BJ (cell line): ENCODE measurements at places on chromosomes 13 and 19.
A peak's percentile ranks its signal among the peaks of the same experiment; 100 is the strongest.

DNA sequence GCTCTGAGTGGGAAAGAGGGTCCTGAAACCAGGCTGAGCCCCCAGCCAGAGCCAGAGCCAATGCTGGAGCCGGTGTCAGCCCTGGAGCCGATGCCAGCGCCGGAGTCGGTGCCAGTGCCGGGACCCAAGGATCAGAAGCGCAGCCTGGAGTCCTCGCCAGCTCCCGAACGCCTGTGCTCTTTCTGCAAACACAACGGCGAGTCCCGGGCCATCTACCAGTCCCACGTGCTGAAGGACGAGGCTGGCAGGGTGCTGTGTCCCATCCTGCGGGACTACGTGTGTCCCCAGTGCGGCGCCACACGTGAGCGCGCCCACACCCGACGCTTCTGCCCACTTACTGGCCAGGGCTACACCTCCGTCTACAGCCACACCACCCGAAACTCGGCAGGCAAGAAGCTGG lies 369 bp downstream of the NANOS3 start:
- DNase-seq = no peak

DNA sequence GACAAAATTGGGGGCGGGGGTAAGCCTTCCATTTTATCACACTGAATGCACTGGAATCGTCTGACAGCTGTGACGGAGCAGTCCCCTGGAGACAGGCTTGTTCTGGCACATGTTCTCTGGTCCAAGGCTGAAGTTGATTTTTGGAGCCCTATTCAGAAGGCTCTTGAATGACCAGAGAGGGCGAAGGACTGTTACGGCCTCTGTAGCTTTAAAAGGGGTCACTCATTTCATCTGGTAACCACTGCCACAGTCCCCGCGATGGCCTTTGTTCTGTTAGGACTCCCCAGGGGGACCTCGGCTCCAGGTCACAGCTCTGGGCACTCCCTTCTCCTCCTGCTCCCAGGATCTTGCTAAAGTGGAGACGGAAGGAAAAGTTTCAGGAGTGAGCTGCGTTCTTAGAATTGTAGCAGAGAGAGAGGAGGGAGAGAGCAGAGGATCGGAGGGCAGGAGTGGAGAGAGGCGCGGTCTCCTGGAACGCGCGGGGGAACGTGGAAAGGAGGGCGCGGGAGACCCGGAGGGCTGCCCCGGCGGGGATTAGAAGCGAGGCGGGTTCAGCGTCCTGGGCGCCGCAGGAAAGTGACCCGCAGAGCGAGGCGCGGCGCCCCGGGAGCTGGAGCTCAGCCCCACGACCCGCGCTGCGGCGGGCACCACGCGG lies 134.3 kb upstream of the MYO16 start:
- DNase-seq = no peak

GRCh38 chr19:17112700-17113099 lies 37.1 kb downstream of the MYO9B start:
- DNase-seq = no peak

GRCh38 chr19:38691938-38692457 lies 44.5 kb downstream of the ACTN4 start:
- peak; percentile 88 for DNase-seq

DNA sequence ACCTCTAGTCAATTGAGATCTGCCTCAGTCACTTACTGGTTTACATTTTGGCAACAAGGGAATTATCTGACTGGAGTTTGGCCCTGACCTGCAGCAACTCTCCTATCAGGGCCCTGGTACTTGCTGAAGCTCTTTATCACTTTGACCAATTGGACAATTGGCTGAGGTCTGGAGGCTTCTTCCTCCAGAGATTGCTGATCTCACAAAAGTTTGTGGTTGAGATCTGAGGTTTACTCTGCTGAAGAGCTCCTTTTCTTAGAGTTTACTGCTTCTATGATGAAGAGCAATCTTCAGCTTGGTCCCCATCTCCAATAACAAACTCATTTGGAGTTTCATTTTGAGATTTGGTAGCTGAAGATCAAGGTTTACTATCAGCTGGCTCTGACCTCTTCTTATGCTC lies 276.9 kb upstream of the SGCG start:
- no peak for DNase-seq

GRCh38 chr19:41919948-41920712 lies 8.1 kb downstream of the ERFL start:
- no peak for DNase-seq

- DNase-seq = no peak
These were observed 325.0 kb downstream of the DNAJC15 start for GRCh38 chr13:43348397-43348796.

GRCh38 chr13:66492479-66492878 lies 737.7 kb downstream of the PCDH9 start:
- no peak for DNase-seq

- no peak for DNase-seq
These were observed 717.4 kb upstream of the SPRY2 start for GRCh38 chr13:81058211-81058915.

DNA sequence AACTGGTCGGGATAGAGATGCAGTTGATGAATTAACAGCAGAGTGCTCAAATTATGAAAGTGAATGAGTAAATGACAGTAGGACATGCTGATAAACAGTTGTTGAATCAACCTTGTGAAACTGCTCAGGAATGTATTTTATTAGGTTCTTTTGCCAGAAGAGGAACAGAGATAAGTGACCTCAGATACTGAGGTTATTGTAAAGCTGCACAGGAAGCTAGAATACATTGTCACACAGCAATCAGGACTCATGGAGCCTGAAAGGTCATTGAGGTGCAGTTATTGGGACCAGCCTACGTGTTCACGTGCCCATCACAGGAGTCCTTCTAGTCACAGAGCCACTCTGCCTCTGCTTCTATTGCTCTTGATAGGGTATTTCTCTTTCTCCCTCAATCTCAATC lies 47.5 kb upstream of the MED4 start:
- no peak for DNase-seq

- no peak for DNase-seq
These were observed 294.2 kb downstream of the ZNF536 start for GRCh38 chr19:30666301-30666803.

DNA sequence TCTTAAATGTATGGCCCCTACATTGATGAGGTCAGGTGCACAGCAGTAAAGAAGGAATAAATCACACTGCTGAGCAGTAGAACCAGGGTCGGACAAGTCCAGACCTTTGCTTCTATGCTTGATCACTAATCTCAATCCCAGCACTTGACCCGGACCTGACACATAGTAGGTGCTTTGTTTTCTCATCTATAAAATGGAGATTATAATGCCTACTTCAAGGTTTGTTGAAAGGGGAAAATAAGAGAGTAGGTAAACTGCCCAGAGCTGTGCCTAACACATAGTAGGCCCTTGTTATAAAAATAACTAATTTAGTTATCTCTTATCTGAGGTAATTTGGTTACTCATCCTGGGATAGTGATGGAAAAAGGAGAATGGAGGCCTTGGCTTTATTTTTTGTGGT lies 125.0 kb downstream of the RXFP2 start:
- no peak for DNase-seq

- no peak for DNase-seq
These were observed 22.3 kb upstream of the LILRA2 start for GRCh38 chr19:54551293-54551692.

- DNase-seq = no peak
These were observed 1.8 kb downstream of the MBD3 start for GRCh38 chr19:1590641-1591397.

GRCh38 chr19:45960595-45961235 lies 12.9 kb downstream of the NOVA2 start:
- DNase-seq = no peak

GRCh38 chr13:47472516-47472915 lies 528.6 kb downstream of the SUCLA2 start:
- no peak for DNase-seq

- DNase-seq = no peak
These were observed 44.7 kb downstream of the GARRE1 start for GRCh38 chr19:34298891-34299520.

DNA sequence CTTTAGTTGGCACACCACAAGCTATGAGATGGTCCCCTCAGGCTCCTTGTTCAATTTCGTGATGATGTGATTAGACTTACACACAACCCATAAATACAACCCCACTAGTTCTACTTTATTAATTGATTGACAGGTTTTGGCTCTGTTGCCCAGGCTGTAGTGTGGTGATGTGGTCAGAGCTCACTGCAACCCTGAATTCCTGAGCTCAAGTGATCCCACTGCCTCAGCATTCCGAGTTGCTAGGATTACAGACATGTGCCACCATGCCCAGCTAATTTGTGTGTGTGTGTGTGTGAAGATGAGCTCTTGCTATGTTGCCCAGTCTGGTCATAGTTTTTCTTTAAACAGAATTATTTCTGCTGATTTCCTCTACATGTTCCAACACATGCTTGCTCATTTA lies 17.5 kb upstream of the HTR2A start:
- no peak for DNase-seq

- DNase-seq = no peak
These were observed 2.5 kb upstream of the DBP start for GRCh38 chr19:48639483-48640375.

DNA sequence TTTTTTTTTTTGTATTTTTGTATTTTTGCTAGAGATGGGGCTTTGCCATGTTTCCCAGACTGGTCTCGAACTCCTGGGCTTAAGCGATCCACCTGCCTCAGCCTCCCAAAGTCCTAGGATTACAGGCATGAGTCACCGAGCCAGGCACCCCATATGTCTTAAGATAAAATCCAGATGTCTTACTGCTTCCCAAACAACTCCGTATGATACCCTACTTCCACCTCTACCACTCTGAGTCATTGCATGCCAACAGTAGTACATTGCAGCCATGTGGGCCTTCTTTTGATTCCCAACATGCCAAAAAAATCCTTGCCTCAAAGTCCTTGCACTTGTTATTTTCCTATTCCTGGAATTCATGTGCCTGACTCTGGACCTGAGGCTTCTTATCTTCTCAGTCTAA lies 799.2 kb downstream of the GPC5 start:
- DNase-seq = no peak

GRCh38 chr19:38975861-38976271 lies 324 bp upstream of the FBXO17 start:
- DNase-seq = no peak

GRCh38 chr13:113623491-113624234 lies 34.3 kb downstream of the ATP4B start:
- no peak for DNase-seq

DNA sequence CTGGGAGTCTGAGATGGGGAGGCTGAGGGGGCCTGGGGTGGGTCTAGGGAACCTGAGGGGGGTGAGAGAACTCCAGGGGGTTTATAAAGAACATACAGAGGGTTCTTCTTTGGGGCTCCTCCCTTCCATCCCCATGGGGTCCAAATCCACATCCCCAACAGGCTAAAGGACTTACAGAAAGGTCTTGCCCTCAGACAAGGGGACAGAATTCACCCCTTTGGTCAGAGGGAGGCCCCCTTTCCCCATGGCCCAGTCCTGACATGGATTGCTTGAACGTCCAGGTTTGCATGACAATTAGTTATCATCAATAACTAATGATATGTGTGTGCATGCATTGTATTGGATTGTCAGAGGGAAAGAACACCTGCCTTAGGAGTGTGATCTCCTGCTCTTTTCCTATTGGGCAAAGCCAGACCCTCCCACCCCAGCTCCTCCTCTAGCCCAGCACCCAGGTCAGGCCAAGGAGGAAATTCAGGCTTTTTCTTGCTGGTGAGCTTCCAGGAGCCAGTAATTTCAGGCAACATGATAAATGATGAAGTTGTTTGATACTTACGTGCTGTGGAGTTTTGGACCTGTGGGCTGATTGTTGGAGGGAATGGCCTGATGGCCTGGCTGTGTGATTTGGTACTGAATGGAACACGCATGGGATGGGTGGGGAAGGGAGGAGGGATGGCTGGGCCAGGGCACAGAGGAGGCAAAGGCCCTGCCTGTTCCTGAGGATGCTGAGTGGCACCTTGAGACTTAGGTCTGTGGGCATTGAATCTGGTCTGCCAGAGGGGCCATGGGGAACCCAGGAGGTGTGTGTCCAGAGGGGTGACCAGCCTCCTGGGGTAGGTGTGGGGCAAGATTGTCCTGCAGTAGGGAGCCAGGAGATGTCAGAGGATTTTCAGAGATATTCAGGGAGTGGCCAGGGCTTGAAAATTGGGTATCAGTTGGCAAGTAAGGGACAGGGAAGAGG lies 1.1 kb downstream of the KLHL26 start:
- DNase-seq = no peak

- no peak for DNase-seq
These were observed 6.1 kb upstream of the AP3D1 start for GRCh38 chr19:2157452-2157851.

DNA sequence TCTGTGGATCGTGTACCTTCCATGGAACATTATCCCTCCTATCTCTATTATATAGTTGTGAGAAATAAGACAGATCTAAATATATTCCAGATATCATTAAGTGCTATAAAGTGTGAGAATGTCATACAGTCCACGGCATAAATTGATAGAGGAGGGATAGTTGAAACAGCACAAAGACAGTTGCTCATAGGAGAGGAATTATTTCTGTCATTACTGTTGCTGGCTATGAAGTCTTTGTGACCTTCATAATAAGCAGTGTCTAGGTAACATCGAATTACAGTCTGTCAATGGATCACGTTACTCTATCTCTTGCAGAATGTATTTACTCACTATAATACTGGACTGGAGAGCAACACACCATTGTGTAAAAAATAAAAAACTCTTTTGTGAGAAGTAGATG lies 671.5 kb upstream of the PCDH20 start:
- DNase-seq = no peak

GRCh38 chr19:3250675-3251074 lies 26.2 kb downstream of the CELF5 start:
- DNase-seq = no peak

DNA sequence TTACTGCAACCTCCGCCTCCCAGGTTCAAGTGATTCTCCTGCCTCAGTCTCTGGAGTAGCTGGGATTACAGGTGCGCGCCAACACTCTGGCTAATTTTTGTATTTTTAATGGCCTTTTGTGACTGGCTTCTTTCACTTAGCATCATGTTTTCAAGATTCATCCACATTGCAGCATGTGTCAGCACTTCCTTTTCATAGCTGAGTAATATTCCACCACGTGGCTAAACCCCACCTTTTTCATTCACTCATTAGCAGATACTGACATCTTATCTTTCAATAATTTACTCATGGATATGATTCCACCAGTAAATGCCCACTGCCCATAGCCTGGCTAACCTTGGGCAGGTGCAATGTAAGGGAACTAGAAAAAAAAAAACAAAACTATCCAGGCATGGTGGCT lies 6.9 kb downstream of the C5AR1 start:
- DNase-seq = no peak

DNA sequence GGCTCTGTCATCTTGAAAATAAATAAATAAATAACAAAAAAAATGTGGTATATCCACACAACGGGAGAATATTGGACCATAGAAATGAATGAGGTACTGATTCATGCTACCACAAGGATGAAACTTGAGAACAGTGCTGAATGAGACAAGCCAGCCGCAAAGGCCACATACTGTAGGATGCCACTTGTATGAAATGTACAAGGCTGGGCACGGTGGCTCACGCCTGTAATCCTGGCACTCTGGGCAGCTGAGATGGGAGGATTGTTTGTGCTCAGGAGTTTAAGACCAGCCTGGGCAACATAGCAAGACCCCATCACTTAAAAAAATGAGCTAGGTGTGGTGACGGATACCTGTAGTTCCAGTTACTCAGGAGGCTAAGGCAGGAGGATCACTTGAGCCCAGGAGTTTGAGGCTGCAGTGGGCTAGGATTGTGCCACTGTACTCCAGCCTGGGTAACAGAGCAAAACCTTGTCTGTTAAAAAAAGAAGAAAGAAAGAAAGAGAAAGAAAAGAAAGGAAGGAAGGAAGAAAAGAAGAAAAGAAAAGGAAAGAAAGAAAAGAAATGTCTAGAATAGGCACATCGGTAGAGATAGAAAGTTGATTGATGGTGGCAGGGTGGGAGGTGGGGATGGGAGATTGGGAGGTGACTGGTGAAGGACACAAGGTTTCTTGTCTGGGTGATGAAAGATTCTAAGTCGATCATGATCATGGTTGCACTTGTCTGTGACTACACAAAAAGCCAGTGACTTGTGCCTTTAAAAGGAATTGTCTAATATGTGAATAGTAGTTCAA lies 20.3 kb downstream of the HPN start:
- no peak for DNase-seq
